ENCODE measurements at places on chromosomes 11 and 22. TPM values are rescaled to one million over a fixed set of nuclear protein-coding genes. Genes with fewer than 3 reads are reported as not detected.

SCN4B gene
- total RNA-seq: 4.1 TPM

PLAAT2 gene
- 3.7 TPM for total RNA-seq

P2RY2 gene
- 25.6 TPM for total RNA-seq

OR10D3 gene
- 0.31 TPM for total RNA-seq

INPP5J gene
- 3.5 TPM for total RNA-seq

C11orf21 gene
- total RNA-seq: 0.10 TPM

PHETA2 gene
- 18.6 TPM for total RNA-seq

SLC29A2 gene
- 10.2 TPM for total RNA-seq

CASP5 gene
- not detected for total RNA-seq

APOL4 gene
- 19.8 TPM for total RNA-seq

MPPED2 gene
- 7.8 TPM for total RNA-seq

OR8D4 gene
- total RNA-seq: 0.21 TPM

EFCAB6 gene
- 4.7 TPM for total RNA-seq

OR56A1 gene
- under 0.01 TPM for total RNA-seq

TMEM132A gene
- total RNA-seq: 29.7 TPM

CD3E gene
- not detected for total RNA-seq

ARHGAP8 gene
- 1.1 TPM for total RNA-seq

RAB39A gene
- 0.72 TPM for total RNA-seq

MPZL2 gene
- 27.2 TPM for total RNA-seq

OR6T1 gene
- total RNA-seq: not detected

NUDT8 gene
- 4.9 TPM for total RNA-seq

SLC22A25 gene
- total RNA-seq: not detected

EPS8L2 gene
- 88.3 TPM for total RNA-seq

AIP gene
- total RNA-seq: 42.2 TPM

CHRDL2 gene
- total RNA-seq: 1.8 TPM

RBMXL2 gene
- total RNA-seq: not detected

ZBTB16 gene
- total RNA-seq: 52.1 TPM

DBX1 gene
- total RNA-seq: 2.3 TPM

CARNS1 gene
- total RNA-seq: 39.0 TPM

PYGM gene
- 584 TPM for total RNA-seq

WNT11 gene
- 28.0 TPM for total RNA-seq

RAG1 gene
- total RNA-seq: 2.2 TPM

PGA5 gene
- total RNA-seq: not detected

PLAAT5 gene
- total RNA-seq: 2.3 TPM

MAPK1 gene
- total RNA-seq: 88.3 TPM

RHOD gene
- total RNA-seq: 14.4 TPM

BIK gene
- 1.0 TPM for total RNA-seq

NOL12 gene
- total RNA-seq: 19.4 TPM

MRGPRX4 gene
- total RNA-seq: not detected

SERPING1 gene
- 20.8 TPM for total RNA-seq

OR1S1 gene
- not detected for total RNA-seq

CBLIF gene
- not detected for total RNA-seq

RELA gene
- 18.8 TPM for total RNA-seq

NCF4 gene
- 5.7 TPM for total RNA-seq

SCUBE2 gene
- 53.9 TPM for total RNA-seq

C22orf31 gene
- 0.62 TPM for total RNA-seq

HEPHL1 gene
- not detected for total RNA-seq

XRRA1 gene
- total RNA-seq: 12.3 TPM

ZFTA gene
- total RNA-seq: 33.7 TPM

TSKU gene
- total RNA-seq: 14.6 TPM

VWCE gene
- 0.41 TPM for total RNA-seq

MUC5B gene
- total RNA-seq: 159 TPM

PAK1 gene
- total RNA-seq: 69.1 TPM

SPTBN2 gene
- total RNA-seq: 20.9 TPM

MS4A6A gene
- total RNA-seq: 24.4 TPM

IFITM1 gene
- 4.2 TPM for total RNA-seq

Measured in tongue (tissue), 3 donors.